ENCODE measurements at places on chromosomes 12 and 14.
A peak's percentile ranks its signal among the peaks of the same experiment; 100 is the strongest.

DNA sequence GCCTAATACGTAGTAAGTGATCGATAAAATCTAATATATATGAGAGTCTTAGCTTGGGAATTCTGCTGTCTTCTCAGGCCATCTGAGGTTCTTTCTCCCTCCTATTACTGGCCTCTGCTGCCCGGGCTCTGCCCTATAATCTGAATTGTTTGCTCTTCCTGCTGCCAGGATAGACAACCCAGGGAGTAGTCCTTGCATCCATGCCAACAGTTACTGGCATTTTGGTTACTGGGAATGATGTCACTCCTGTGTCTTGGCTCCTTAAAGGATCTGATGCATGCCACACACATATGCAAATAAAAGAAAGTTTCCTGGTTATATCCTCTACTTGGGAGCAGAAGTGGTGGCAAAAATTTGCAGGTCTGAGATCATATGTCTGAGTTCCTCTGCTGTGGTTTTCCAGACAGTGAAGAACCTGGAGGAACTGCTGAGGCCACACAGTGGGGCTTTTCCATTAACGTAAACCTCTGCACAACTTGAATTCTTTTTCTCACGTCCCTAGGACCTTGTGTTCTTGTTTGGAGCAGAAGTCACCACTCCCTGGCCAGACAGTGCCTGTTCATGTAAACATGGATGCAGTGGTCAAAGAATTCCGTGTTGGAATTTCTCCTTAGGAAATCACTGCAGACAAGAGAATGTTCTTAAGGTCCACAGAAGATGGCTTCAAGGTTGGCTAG is 320.6 kb upstream of the TBX3 start:
- DNase-seq, result no peak

GRCh38 chr12:14885718-14886221 is at the start of gene MGP:
TSS of gene MGP (minus strand) at chr12:14885854. CDS start at chr12:14885791, 63 bp downstream.
- DNase-seq, result no peak

DNA sequence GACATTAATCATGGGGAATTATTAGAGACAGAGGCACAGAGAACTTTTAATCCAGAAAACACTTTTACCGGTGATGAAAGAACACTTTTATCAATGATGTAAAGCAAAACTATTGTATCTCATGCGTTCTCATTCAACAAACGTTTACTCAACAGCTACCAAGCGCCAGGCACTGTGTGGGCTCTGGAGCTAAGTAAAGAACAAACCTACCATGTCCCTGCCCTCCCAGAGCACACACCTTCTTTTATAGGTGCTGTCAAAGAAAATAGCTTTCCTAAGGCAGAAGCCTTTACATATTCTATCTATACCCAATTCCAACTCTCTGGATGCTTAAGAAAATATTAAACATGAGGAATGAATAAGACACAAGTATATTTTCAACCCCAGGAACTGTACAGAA is 91.1 kb downstream of the FOXN3 start:
- no peak for DNase-seq

GRCh38 chr12:3752096-3752709 is 706 bp downstream of the CRACR2A start:
- peak; percentile 71 for DNase-seq

All from GM12892 (cell line).